ENCODE measurements at places on chromosomes 2 and 18.

DNA sequence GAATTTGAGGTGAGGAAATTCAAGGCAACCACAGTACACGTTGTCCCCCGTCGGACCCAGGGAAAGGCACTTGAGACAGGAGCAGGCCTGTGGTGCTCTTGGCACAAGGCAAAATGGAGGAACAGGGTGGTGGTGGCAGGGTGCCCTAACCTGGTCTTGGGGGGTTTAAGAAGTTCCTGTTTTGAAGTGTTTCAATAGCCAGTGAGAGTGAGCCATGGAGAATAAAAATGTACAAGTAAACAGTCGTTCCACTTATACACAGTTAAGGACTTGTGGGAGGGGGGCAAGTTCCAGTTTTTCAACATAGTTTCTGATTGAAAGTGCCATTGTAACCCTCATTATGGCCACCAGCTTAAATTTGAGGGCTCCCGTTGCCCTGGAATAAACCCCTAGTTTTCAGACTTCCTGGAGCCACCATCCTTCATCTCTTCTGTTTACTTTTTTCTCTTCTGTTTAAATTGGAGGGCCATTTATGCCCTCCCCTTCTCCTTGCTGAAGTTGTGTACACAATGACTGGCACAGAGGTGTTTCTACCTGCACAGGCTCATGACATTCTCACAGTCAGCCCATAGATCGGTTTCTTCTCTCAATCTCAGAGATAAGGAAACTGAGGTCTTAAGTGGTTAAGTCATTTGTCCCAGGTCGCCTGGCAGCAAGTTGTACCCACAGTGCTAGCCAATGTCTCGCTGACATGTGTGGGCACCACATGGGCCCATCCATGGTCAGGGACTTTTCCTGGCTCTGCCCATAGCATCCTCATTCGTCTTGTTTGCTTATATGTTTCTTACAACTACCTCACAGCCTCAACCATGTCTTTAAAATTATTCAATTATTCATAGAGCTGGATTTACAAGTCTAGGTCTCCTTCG is 66.0 kb upstream of the ST3GAL5 start:
- DNase-seq, result no peak

DNA sequence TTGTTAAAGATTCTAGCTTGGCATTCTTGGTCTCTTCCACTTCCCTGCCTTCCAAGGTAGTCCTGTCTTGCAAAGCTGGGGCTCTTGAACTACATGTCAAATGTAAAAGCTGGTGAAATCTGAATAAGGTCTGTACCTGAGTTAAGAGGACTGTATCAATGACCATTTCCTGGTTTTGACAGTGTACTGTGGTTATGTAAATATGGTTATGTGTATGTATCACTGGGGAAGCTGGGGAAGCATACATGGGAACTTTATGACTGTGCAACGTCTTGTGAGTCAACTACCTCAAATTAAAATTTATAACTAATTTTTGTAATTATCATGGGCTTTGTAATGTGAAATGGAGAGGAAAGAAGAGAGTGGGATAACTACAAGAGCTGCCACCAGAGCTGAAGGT is 81.7 kb downstream of the COL4A4 start:
- DNase-seq, result no peak

GRCh38 chr2:161414042-161415033 is 1.8 kb upstream of the TBR1 start:
- peak; percentile 60 for DNase-seq

DNA sequence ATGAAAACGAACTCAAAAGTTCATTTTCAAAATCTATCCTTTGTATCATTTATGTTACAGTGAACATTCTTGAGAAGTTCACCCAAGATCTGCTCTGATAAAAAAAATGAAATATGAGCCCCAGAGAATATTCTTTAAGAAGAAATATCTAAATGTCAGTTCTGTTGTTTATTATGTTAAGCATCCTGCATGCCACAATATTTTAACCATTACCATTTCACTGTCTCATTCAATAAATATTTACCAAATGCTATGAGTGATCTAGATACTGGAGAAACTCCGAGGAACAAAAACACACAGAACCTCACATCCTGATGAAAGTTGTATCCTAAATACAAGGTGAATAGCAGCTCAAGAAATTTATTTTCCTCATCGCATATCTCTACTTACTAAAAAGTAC is 170.2 kb downstream of the ZNF385B start:
- no peak for DNase-seq

- DNase-seq, result no peak
Observed at GRCh38 chr2:37692711-37693110, 21.3 kb upstream of the CDC42EP3 start.

DNA sequence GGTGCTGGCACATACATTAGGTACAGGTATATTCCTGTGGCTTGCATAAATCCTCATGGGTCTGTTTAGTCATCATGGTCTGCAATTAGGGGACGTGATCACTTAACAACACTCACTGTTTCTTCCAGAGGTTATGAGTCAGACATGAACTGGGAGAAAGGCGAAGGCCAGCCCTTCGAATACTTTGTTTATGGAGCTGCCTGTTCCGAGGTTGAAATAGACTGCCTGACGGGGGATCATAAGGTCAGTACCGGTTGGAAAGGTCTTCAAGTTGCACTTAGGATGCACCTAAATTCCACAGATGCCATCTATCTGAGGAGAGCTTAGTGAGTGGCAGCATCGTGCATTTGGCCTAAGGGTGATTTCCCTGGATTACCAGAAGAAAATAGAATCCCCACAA is 76.9 kb downstream of the AOX1 start:
- no peak for DNase-seq

GRCh38 chr2:75500633-75501032 is 60.1 kb downstream of the EVA1A start:
- no peak for DNase-seq

DNA sequence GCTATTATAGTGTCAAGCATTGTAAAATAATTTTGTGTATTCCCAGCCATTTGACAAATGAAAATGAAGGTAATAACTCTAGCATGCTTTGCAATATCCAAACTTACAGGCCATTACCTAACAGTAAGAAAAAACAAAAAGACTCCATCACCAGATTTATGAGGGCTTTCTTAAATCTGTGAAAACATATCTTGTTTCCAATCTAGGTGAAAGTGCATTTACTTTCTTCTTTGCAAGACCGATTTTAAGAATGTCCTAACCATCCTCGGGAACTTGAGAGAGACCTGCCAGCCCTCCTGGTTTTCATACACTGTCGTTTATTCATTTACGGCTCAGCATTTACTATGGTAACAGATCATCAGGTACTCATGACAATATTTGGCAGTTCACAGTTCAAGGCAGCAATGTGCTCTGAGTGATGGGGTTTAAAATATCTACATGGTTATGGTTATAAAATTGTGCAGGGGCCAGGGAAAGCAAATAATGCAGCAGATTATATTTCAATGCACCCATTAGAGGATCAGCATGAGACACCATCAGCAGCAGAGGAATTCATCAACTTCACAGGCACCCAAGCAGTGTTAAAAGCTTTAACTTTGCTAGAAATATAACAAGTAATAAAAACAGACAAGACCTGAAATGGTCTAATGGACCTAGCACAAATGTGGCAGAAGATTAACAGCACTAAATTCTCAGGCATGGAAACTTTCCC is 34.4 kb upstream of the PARD3B start:
- DNase-seq, result no peak

DNA sequence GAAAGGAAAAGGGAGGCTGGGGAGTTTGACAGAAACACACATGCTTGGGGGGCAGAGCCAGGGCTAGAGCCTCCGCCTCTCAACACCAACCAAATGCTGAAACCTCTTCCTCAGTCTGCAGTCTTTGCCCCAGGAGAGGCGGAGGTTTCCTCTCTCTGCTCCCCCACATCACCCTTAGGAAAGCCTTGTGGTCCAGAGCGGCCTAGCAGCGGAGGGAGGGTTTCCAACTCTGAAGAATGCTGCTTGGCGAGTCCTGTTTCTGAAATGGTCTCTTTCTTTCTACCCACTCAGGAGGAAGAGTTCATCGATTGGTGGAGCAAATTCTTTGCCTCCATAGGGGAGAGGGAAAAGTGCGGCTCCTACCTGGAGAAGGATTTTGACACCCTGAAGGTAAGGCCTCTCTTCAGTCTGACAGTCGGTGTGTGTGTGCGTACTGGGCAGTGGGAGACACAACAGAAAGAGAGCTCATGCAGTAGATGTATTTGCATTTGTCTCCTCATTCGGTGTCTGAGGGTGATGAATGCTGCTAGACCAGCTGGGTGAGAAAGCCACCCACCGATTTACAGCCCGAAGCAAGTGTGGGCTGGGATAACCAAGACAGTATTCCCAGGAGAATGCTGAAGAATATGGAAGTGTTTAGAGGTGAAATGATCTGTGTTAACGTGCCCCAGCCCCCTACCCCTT is 190.5 kb downstream of the DYSF start:
- DNase-seq, result no peak

- no peak for DNase-seq
Observed at GRCh38 chr18:69720422-69720821, 227.3 kb downstream of the CD226 start.

GRCh38 chr2:233972941-233973575 is 55.9 kb downstream of the TRPM8 start:
- no peak for DNase-seq

DNA sequence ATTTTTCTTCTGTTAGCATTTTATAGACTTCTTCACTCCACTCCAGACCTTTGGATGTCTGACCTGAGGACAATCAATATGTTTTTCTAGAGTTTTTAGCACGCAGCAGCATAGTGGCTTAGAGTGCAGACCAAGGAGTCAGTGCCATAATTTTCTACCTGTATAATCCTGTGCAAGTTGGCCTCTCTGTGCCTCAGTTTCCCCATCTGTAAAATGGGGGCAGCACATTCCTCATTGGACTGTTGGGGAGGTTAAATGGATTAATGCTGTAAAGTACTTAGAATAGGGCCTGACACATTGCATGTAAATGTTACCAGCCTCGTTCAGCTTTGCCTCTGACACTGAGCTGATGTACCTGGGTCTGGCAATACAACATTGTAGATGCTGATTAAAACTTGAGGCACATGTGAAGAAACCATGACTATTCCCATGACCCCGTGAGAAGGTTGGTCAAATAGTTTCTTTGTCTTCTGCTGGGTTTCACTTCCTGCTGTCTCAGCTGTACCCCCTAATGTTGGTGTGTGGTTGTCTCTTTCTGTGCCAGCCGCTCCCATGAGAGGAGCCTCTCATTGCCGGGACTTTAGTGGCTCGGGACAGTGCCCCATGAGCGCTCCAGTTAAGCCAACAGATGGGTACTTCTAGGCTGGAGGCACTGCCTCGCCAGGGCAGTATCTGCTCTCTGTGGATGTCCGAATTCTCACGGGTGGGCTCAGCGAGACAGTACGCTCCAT is 125.3 kb downstream of the SH3RF3 start:
- no peak for DNase-seq

GRCh38 chr2:20647738-20648137 is 3.2 kb downstream of the HS1BP3 start:
- no peak for DNase-seq

GRCh38 chr2:218895759-218896500 is 15.3 kb downstream of the WNT10A start:
- DNase-seq, result no peak

- DNase-seq, result peak; percentile 61
Observed at GRCh38 chr2:85539361-85540132, 579 bp downstream of the MAT2A start.

- no peak for DNase-seq
Observed at GRCh38 chr18:73746101-73746500, 401.5 kb downstream of the FBXO15 start.

DNA sequence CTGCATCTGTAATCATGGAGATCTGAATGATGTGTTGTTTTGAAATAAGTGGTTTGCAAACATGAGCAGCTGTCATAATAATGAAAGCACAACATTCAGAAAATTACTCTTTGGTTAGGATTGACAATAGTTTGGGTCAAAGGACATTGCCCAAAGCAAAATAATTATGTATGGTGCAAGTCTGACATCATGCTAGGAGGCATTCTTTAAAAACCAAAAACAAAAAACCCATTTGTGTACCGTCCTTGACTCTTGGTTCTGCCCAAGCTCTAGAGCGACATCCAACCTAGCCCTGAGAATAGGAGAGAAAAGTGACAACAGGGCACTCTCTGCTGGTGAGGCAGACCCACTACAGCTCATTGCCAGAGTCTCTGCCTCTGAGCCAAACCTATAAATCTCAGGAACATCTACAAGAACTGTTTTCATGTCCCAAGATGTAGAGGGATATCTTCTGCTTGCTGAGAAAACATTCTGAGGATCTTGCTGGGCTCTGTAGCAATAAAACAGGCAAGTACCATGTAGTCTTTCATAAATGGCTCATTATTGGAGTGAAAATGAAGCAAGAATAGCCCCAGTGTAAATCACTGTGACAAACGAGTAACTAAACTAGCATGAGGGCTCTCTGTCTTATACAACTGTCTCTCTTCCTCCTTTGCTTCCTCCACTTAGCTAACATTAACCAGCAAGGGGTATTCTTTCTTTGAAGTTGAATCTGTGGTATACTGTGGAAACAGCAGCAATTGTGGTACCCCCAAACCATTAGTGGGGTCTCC is 266.8 kb upstream of the CXCR4 start:
- peak; percentile 44 for DNase-seq
